Neural cell (in vitro differentiated cells): ENCODE measurements at places on chromosomes 2 and 18. TPM values are rescaled to one million over a fixed set of nuclear protein-coding genes. Genes with fewer than 3 reads are reported as not detected.

The POMC gene
- polyA plus RNA-seq, result not detected in 2 replicates

The MREG gene
- 5.8 and 9.1 TPM in 2 replicates for polyA plus RNA-seq

The INPP5D gene
- 0.18 TPM in 1 of 2 replicates, not detected in the other for polyA plus RNA-seq

The SERPINB3 gene
- polyA plus RNA-seq, result not detected in 2 replicates

The IL18R1 gene
- 0.09 TPM in 1 of 2 replicates, not detected in the other for polyA plus RNA-seq

The G6PC2 gene
- not detected in 2 replicates for polyA plus RNA-seq

The RIT2 gene
- polyA plus RNA-seq, result 1.1 and 2.3 TPM in 2 replicates

The FBXO15 gene
- polyA plus RNA-seq, result 6.1 and 9.2 TPM in 2 replicates

The FOXI3 gene
- not detected in 2 replicates for polyA plus RNA-seq

The GALNT14 gene
- polyA plus RNA-seq, result 9.0 and 15.9 TPM in 2 replicates

The SLC4A3 gene
- polyA plus RNA-seq, result 18.7 and 25.3 TPM in 2 replicates

The KATNAL2 gene
- polyA plus RNA-seq, result 1.4 and 2.1 TPM in 2 replicates

The KCTD18 gene
- polyA plus RNA-seq, result 17.0 and 17.8 TPM in 2 replicates

The CDH7 gene
- 6.3 and 7.4 TPM in 2 replicates for polyA plus RNA-seq

The IMPA2 gene
- 2.7 and 3.6 TPM in 2 replicates for polyA plus RNA-seq

The FRZB gene
- 2.1 and 3.5 TPM in 2 replicates for polyA plus RNA-seq

The GFPT1 gene
- polyA plus RNA-seq, result 32.3 and 39.4 TPM in 2 replicates

The NPHP1 gene
- 2.7 and 8.0 TPM in 2 replicates for polyA plus RNA-seq

The SERPINB13 gene
- polyA plus RNA-seq, result not detected in 2 replicates

The DNAJC27 gene
- polyA plus RNA-seq, result 22.4 and 24.0 TPM in 2 replicates
